Lung microvascular endothelial cell (primary cell): ENCODE measurements at places on chromosomes 2 and 18.

DNA sequence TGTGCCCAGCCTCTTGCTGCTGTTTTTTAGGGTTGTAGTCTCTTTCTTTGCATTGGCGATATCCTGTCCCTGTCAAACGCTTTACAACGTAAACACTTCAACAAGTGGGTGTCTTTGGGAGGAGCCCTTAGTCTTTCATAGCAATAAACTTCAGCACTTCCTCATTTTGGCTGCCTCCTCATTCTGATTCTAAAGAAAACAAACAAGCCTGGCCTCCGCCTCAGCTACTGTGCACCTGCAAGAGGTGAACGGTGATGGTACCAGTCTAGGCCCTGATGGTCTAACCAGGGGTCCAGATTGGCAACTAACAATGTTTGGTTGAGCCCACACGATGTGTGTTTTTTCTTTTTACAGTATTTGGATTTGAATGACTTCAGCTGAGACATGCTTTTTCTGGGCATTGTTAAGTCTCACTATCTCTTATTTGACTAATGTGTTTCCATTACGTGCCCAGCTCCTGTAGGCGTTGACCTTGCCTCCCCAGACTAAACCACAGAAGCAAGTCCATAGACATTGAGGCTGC lies 53.2 kb upstream of the CUL3 start:
- no peak for DNase-seq

DNA sequence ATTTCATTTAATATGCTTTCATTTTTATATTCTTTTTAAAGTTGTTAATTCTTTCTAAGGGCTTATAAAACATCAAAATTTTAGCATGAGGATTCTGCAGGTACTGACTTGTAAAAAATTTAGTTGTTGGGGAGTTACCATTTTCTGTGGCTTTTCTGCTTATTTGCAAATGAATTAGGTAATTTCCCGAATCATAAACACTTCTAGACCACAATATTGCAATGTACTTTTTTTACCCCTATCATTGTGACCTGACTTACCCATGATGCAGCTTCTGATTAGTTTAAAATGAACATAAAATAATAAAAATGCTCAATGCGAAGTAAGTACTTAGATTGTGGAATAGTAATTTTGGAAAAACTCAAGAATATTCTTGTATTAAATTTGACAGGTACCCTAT lies 11.4 kb downstream of the ARL6IP6 start:
- no peak for DNase-seq

GRCh38 chr18:46829947-46830346 lies 73.1 kb upstream of the ST8SIA5 start:
- DNase-seq, result no peak

DNA sequence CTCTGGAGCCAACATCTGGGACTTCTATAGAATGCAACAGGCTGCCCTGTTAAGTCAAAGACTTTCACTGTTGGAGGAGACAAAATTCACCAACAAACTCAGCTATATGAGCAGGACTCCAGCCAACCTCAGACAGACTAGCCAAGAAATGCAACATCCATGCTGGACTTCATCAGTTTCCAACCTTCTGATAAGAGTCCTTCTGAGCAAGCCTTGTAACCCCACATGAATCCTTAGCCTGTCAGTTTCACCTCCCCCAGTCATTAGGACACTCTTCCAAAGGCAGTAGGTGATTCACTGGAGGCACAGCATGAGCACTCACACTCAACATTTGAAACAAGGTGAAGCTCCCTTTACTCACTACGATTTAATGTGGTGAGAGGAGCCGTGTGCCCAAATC lies 5.8 kb downstream of the TBC1D8 start:
- no peak for DNase-seq

GRCh38 chr2:133240491-133241223 lies 327.6 kb downstream of the NCKAP5 start:
- DNase-seq, result no peak

DNA sequence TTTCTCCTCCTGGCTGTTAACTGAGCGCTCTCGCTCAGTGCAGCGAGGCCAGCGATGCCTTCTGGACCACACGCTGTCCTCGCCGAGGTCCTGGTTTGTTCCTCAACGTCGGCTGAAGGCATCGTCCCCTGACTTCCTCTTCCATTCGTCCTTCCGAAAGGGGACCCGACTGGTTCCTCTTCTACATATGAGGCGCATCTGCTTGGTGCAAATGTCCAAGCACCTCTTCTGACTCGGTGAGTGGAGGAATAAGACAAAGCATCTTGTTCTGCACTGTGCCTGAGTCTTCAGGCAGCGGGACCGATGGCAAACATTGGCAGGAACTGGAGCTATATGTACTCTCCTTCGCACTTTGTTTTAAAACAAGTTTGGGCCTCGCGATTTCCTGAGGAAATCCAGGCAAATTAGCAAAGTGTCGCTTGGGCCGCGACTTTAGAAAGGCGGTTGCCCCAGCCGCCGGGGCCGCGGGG lies 621 bp upstream of the KCNS3 start:
- no peak for DNase-seq

GRCh38 chr2:55932843-55933242 lies 9.3 kb upstream of the EFEMP1 start:
- no peak for DNase-seq

DNA sequence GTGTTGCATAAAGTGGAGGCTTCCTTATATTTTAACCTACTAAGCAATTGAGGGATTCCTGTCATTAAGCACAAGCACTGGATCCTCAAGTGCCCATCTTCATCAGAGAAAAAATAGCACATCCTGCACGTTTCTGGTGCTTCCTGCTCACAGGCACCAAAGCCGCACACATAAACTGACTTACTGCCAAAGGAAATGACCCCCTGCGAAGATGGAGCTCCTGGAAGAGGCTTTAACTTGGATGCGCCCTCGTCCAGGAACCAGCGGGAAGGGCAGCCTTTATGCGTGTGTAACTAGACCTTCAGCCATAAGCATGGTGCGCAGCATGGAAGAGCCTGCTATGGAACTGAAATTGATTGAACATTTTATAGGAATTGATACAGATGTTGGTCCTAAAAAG lies 188.7 kb downstream of the FTCDNL1 start:
- DNase-seq, result no peak

- DNase-seq, result no peak
Observed at GRCh38 chr2:58938988-58939387, 697.9 kb upstream of the FANCL start.
